ENCODE measurements at places on chromosomes 4 and X.

DNA sequence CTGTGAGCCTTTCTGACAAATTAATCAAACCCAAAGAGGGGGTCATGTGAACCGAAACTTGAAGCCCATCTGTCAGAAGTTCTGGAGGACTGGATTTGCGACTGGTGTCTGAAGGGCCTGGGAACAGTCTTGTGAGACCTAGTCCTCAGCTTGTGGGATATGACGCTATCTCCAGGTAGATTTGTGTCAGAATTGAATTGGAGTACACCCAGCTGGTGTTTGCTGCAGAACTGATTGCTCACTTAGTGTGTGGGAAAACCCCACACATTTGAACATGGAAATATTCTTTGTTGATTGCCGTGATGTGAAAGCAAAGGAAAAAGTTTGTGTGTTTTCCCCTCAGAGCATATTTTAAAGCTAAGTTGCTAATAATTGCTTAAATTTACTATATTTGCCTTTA, 30.3 kb upstream of the TMSB15B start:
- DNase-seq = no peak

- peak; percentile 70 for DNase-seq
Observed at GRCh38 chr4:148445071-148445859, 3.1 kb upstream of the NR3C2 start.

DNA sequence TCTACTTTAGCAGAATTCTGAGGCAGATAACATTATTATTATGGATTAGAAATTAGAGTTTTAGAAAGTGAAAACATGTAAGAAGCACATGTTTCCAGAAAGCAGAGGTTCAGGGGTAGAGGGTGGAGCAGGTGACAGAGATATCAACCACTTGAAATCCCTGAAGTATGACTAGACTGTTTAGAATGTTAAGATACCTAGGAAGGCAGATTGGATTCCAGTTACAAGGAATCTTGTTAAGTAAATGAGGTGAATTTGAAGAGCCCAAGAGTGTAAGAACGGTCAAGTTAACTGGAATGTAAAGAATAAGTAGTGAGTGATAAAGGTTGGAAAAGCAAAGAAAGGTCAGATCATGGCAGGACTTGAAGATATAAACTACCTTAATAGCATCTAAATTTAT, 37.6 kb downstream of the ARSJ start:
- DNase-seq = no peak

DNA sequence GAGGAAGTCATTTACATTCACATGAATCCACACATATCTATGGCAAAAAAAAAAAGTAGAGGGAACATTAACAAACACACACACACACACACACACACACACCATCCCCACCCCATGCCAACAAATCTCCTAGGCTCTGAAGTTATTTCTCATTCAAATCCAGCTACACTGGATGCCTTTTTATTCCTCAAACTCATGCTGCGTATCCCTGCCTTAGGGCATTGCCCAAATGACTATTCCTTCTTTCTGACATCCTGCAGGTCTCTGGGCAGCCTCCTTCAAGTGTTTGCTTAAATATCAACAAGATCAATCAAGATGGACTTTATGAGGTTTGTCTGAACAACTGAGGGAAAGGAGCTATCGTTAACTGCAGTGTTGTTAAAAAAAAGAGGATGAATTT, 106.5 kb upstream of the FAM9A start:
- no peak for DNase-seq

DNA sequence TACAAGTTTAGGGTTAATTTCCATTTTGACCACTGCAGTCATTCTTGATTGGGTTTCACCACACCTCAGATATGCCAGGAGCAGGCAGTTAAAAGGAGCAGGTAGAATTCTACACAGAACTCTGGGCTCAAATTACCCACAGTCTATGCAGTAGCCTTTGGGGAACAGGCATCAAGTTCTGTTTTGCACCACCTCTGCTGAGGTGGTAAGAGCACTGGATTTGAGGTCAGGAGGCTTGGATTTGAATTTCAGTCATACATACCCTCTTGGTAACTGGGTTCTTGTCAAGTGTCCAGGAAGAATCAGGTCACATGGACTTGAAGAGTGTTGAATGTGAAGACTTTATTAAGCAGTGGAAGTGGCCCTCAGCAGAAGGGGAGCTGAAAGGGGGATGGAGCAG, 40.4 kb upstream of the PGK1 start:
- DNase-seq = no peak

- no peak for DNase-seq
Observed at GRCh38 chr4:95402299-95402698, 146.5 kb downstream of the UNC5C start.

GRCh38 chrX:2242326-2242725, 258.4 kb downstream of the DHRSX start:
- DNase-seq = no peak

GRCh38 chrX:69066021-69066757, 99.1 kb downstream of the PJA1 start:
- no peak for DNase-seq

DNA sequence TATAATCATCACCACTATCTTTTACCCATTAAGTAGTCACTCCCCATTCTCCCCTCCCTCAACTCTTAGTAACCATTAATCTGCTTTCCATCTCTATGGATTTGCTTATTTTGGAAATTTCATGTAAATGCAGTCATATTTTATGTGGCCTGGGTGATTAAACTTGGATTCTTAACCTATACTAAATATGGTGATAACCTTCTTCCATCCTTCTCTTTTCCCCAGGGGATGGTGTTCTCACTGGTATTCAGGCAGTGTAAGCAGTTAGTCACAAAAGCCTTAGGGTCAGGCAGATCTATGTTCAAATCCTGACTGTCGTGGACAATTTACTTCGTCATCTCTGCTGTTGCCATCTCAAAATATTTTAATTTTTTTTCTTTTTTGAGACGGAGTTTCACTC, 29.6 kb downstream of the RAB40AL start:
- DNase-seq = no peak

GRCh38 chr4:1575418-1576303, 108.5 kb downstream of the FAM53A start:
- DNase-seq = no peak

DNA sequence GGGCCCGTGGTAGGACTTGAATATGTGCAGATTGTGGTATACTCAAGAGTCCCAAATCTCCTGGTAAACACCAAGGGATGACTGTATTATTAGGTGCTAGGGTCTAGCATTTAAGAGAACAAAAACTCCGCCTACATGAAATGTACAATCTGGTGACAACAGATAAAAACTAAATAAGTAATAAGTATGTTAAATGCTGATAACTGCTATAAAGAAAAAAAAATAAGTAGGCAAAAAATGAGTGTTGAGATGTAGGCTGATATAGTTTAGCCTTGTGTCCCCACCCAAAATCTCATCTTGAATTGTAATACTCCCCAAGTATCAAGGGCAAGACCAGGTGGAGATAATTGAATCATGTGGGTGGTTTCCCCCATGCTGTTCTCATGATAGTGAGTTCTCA, 23.4 kb downstream of the OTUD4 start:
- DNase-seq = no peak

DNA sequence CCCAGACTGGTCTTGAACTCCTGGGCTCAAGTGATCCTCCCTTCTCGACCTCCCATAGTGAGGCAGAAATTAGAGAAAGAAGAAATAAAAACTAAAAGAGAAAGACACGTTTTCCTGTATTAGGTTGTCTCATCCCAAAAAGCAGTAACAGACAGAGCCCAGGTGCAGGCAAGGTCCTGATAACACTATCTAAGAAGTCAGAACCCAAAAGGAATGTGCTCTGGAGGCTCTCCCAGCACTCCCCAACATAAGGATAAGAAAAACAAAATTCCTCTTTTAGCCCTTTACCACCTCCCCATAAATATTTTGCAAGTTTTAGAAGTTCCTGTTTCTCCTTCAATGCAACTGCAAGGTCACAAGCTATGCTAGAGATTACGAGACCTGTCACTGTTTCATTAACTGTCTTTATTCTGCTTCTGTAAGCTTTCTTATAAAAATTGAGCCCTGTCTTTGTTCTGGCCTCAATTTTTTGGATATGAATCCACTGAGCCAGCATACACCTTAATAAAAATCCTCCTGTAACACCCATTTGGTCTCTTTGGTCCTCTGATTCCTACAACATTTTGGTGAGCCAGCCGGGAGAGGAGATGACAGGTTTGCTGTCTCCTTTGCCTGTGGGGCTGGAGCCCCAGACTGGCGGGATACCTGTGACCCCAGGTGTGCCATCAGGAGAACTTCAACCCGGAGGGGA, 25.9 kb downstream of the LIAS start:
- no peak for DNase-seq

DNA sequence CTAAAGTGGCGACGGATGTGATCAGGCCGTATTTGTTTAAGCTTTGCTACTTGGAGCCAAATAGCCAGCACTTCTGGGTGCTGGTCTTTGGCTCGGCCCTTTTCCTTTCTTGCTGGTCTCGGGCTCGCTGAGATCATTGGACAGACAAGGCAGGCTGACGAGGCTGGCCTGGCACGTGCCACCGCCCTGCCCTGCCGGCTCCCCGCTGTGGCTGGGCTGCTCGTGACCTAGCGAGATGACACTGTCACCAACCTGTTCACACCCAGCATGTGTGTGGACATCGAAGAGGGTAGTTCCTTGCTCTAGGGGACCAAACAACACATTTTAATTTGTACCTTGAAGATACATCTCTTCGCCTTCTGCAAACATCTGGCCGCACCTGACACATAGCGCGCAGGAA, 98.0 kb downstream of the ABLIM2 start:
- no peak for DNase-seq

GRCh38 chr4:107366900-107367299, 330.8 kb upstream of the DKK2 start:
- DNase-seq = no peak

Data from activated CD4-positive, alpha-beta T cell treated with anti-CD3 and anti-CD28 coated beads, Interleukin-2, amount 50 U/mL, for 1 hour (primary cell).